NB4 (cell line): ENCODE measurements at places on chromosomes 11 and 22.

GRCh38 chr22:23689414-23689813 lies 1.4 kb upstream of the RGL4 start:
- DNase-seq: no peak

GRCh38 chr11:76186776-76187279 lies 19.5 kb downstream of the WNT11 start:
- no peak for DNase-seq

- DNase-seq: no peak
Measured at GRCh38 chr11:106091480-106092123, 14.1 kb downstream of the AASDHPPT start.

- peak; percentile 59 for DNase-seq
Measured at GRCh38 chr22:21624120-21624879, 5.5 kb downstream of the YDJC start.

DNA sequence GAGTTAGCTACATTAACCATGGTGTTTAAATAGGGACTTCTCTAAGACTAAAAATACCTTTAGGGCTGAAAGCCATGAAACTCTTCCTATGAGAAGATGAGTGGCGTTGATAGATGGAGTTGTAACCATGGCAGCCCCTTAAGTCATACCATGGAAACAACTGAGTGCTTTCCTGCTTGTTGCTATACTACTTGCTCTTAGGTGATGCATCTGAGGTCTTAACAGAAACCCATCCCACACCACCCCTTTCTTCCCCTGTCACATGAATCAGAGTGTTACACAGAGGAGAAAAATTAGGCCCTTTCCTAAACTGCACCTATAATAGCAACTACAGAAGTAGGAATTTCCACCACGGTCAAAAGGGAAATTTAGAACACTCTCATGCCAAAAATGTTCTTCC lies 64.3 kb upstream of the ZC3H12C start:
- DNase-seq: no peak

GRCh38 chr11:85394283-85394682 lies 232.9 kb downstream of the DLG2 start:
- no peak for DNase-seq

DNA sequence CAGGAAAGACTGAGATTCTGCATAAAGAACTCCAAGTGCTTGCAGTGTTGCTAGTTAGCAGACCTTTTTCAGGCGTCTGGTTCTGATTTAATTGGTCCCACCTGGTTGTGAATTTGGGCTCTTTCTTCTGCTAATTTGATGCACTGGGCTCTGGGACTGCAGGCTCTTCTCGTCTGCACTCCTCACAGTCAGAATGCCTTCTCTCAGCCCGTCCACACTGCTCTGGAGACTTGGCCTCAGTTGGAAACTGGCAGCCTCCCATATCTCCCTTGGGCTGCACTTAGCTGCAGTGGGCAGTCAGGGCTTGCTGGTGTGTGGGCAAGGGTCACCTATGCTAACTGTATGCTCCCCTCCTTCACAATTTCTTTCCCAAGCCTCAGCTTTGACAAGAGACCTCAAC lies 1.5 kb downstream of the TRIM6 start:
- no peak for DNase-seq

- DNase-seq: no peak
Measured at GRCh38 chr11:77424644-77425043, 49.2 kb downstream of the PAK1 start.

- no peak for DNase-seq
Measured at GRCh38 chr11:122181372-122181771, 65.4 kb upstream of the BLID start.

DNA sequence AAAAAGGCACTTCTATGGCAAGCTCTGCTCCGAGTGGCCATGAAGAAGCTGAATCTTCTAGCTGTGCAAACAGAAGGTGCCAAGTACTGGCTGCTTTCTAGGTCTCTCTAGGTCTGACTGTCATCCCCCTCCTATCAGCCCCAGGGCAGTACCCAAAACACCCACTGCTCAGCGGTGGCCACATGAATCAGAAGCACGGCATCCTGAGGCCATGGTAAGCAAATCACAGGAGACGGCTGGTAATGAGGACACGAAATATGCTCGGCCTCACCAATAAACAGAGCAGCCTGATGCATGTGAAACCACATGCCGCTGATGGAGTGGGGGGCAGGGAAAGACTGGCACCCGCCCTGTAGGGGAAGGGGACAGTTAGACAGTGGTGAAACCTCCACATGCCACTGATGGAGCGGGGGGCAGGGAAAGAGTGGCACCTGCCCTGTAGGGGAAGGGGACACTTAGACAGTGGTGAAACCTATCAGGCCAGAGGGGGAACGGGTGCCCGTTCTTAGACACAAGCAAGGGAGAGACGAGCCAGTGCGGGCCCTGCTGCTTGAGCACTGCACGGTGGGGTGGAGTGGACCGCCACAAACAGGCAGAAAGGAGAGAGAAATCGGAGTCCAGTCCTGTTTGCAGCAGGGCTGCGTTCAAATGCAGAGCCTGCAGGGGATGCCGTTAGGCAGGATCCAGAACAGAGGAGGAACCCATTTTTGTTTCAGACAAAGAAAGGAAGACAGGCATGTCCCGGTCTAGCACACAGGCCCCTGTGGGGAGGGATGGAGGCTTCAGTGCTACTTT lies 29.9 kb upstream of the MOB2 start:
- DNase-seq: no peak

- no peak for DNase-seq
Measured at GRCh38 chr11:12218909-12219308, 108.5 kb downstream of the MICAL2 start.

- no peak for DNase-seq
Measured at GRCh38 chr11:5197536-5197935, 2.9 kb downstream of the OR51V1 start.

DNA sequence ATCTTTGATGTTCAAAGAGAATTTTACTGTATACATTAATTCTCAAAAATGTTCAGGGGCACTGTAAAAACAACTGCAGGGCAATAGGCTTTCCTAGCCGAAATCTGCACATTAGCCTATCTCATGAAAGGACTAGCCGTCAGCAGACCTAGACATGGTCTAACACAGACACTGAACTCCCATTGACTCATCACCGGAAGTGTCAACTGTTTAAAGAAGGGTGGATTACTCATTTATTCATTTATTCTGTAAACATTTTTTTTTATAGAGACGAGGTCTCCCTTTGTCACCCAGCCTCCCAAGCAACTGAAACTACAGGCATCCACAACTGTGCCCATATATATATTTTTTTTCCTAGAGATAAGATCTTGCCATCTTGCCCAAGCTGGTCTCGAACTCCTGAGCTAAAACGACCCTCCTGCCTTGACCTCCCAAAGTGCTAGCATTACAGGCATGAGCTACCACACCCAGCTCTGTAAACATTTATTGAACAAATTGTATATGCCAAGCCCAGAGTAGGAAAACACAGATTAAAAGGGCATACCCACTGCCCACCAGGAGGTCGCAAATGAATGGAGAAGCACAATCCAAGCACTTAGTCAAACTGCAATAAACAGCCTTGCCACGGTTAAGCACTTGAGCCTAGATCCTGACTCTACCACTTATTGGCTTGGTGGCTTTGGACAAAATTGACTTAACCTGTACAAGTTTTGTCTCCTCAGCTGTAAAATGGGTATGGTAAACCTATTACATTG lies 26.6 kb downstream of the RAB30 start:
- DNase-seq: no peak

DNA sequence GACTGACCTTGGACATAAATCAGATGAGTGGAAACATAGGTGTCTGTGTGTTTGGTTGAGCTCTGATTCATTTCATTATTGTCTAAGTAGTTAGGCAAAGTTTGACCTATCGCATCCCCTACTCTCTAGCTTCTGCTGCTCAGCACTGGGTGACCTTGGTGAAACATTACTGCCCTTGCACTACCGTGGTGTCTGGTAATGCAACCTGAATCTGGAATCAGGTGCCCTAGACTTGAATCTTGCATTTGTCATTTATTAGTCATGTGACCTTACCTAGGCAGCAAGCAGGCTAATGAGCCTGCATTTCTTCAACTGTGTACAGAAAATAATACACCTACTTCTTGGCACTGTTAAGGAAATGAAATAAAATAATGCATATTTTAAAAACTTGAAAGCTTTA lies 242.3 kb upstream of the BLID start:
- DNase-seq: no peak

DNA sequence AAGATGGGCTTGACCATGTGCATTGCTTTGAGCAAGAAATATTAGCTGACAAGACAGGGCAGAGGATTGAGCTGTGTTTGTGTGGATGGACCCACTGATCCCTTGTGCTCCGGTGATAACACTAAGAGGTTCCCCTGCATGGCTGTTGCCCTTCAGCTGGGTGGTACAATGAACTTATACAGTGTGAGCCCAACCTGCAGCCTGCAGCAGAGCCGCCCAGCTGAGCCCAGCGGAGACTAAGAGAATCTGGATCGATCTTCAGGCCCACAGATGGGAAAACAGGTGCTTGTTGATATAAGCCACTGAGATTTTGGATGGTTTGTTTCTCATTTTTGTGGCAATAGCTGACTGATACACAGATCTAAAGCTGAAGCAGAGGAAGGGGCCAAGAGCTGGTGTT lies 177.4 kb upstream of the SYT13 start:
- no peak for DNase-seq

GRCh38 chr11:118171269-118172062 lies 5.0 kb downstream of the SCN2B start:
- DNase-seq: peak; percentile 77

GRCh38 chr11:122071709-122072202 lies 44.3 kb downstream of the BLID start:
- DNase-seq: no peak

DNA sequence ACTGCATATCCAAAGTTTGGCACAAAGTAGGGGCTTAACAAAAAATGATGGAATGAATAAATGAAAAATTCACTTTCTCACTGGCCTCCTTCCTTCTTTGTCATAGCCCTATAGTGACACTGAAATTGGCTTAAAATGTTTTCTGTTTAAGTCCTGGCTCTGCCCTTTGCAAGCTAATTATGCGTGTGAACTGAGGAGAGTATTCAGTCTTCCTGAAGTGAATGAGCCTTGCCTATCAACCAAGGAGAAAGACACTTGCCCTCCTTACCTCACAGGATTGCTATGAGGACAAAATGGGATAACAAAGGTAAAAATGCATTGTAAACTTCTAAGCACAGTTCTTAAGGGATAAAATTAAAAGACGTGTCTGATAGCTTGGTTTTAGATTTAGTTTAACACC lies 729.8 kb upstream of the ANO3 start:
- DNase-seq: no peak

DNA sequence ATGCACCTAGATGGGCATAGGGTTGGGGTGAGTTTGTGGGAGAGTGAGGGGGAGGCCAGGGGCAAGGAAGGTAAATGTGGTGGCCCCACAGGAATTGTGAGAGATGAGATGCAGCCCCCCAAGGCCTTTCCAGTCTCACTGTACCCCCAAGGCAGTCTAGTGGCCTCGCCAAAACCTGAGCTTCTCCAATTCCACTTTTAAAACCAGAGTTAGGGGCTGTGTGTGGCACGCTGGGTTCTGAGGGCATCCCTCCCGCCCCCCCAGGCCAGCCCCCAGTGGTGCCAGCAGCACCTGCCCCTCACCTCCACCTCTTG lies 40.4 kb downstream of the KCNC1 start:
- no peak for DNase-seq

DNA sequence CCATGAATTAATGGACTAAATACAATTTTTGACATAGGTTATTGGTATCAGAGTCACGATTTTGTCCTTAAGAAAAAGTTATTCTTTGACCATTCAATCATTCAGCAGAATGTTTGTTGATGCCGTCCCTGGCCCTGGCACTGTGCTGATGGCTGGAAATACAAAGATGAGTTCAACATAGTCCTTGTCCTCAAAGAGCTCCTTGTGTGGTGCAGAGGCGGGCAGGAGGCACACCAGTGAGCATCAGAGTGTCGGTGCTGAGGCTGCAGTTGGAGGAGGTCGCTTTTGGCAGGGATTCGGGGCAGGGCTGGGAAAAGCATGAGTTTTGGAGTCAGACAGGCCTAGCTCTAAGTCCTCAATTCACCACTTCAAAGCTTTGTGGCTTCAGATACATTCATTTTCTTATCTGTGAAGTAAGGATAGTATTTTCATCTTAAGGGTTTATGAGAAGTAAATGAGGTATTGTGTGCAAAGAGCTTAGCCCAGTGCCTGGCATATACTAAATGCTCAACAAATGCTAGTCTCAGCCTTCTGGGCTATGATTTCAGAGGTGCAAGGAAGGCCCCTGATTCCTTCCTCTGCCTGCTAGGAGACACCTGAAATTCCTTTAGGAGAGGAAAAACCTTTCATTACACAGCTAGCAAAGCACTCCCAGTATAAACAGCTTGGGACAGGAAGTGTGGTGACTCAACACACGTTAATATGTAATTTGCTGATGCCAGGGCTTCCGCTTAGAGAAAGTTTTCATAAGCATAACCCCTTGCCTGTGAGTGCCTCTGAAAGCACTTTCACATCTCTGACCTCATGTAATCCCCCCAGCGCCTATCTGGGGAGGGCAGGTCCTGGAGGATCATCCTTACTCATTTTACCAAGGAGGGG lies 113.8 kb downstream of the NECTIN1 start:
- peak; percentile 51 for DNase-seq

DNA sequence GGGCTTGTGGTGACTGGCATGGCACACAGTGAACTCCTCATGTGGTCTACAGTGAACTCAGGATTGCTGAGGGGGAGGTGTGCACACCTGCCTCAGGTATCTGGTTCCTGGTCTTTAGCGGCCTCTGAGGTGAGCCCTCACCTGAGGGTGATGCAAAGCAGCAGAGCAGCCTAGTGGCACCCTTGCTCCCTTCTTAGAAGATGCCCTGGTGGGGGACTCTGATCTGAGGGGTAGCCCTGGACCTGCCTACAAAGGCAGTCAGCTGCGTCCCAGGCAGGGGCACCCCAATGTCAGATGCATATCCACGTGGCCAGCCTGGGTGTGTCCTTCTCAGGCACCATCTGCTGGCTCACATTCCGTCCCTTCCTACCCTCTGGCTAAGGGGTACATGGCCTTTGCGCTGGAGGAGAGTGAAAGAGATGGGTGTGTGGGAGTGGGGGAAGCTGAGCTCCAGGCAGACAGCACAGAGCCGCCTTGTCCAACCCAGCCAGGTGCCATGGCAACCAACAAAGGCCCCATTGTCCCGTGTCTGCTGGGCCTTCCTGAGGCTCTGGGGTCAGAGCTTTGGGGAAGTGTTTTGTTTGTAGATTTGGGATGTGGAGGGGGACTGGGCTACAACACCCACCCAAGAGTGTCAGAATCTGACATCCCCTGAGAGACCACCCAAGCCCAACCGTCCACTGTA lies 5.8 kb downstream of the PLEKHB1 start:
- DNase-seq: no peak

- DNase-seq: no peak
Measured at GRCh38 chr22:50737728-50738648, at the start of gene ACR. ACR (plus strand) TSS chr22:50738204; CDS start chr22:50738236, 32 bp downstream.

GRCh38 chr22:17514084-17514483 lies 49.2 kb upstream of the SLC25A18 start:
- DNase-seq: no peak

- DNase-seq: peak; percentile 58
Measured at GRCh38 chr11:120985718-120986569, 38.0 kb upstream of the TBCEL start.

DNA sequence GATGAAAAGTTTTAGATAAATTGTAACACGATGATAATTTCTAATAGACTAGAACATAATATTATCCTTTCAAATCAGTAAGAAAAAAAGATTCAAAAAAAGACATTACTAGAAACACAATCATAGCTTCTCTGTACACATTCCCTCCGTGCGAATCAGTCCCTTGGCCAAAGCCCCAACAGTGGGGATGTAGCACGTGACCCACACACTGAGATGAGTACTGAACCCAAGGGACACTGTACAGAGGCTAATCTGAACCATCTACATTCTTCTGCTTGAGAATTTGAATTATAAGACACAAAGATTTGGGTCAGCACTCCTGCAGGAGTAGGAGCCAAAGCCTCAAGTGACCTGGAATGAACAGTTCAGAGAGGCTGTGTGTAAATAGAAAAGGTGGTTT lies 353.7 kb downstream of the INSC start:
- no peak for DNase-seq

GRCh38 chr11:32438866-32439489 lies 3.6 kb upstream of the WT1 start:
- no peak for DNase-seq
